Tibial nerve (tissue), 4 donors: ENCODE measurements at places on chromosomes 7 and 10. TPM values are rescaled to one million over a fixed set of nuclear protein-coding genes. Genes with fewer than 3 reads are reported as not detected.

SLC26A5 gene
- 0.20 TPM for total RNA-seq

GRCh38 chr7:22173685-22174573 lies 183.0 kb downstream of the RAPGEF5 start:
- H3K4me1 ChIP-seq: peaks cover 7% of the 10 kb centered on the region
- H3K27me3 ChIP-seq: no peaks in the 10 kb centered on the region
- H3K27ac ChIP-seq: no peak overlapping the region
- no peak overlapping the region for H3K4me3 ChIP-seq
- H3K36me3 ChIP-seq: no peaks in the 10 kb centered on the region

- no peaks in the 10 kb centered on the region for H3K4me1 ChIP-seq
- no peak overlapping the region for H3K4me3 ChIP-seq
- no peak overlapping the region for H3K27ac ChIP-seq
- DNase-seq: no peak
- no peaks in the 10 kb centered on the region for H3K27me3 ChIP-seq
Observed at GRCh38 chr7:127629268-127629854, 11.4 kb upstream of the PAX4 start.

GRCh38 chr7:135441791-135442190 lies 68.1 kb downstream of the CNOT4 start:
- no peak overlapping the region for H3K4me3 ChIP-seq
- H3K36me3 ChIP-seq: no peaks in the 10 kb centered on the region
- H3K27ac ChIP-seq: no peak overlapping the region
- H3K4me1 ChIP-seq: no peaks in the 10 kb centered on the region
- DNase-seq: no peak
- H3K27me3 ChIP-seq: no peaks in the 10 kb centered on the region

- DNase-seq: no peak
- no peaks in the 10 kb centered on the region for H3K36me3 ChIP-seq
- no peak overlapping the region for H3K27ac ChIP-seq
- H3K27me3 ChIP-seq: no peaks in the 10 kb centered on the region
Observed at GRCh38 chr10:68178592-68178991, 53.3 kb downstream of the ATOH7 start.

DNA sequence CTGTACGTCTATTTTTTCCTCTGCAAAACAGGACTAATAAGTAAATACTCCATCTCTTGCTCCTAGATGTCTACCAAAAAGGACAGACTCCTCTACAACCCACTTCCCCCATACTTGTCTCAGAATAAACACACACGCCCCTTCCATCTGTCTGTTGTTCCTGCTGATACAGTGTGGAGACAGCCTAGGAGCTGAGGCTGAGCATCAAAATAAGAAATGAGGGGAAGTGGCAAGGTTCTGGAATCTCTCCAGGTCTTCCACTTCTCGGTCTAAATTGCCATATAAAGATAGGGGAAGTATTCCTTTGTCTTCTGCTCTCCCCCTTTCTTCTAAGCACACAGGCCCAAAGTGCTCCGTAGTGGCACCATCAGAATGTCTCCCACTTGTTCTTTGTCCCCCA lies 30.8 kb upstream of the VSIR start:
- no peak overlapping the region for H3K27ac ChIP-seq
- H3K36me3 ChIP-seq: no peaks in the 10 kb centered on the region
- H3K4me1 ChIP-seq: no peaks in the 10 kb centered on the region

- H3K4me1 ChIP-seq: no peaks in the 10 kb centered on the region
- no peak for DNase-seq
- H3K27me3 ChIP-seq: no peaks in the 10 kb centered on the region
- H3K36me3 ChIP-seq: no peaks in the 10 kb centered on the region
- no peak overlapping the region for H3K4me3 ChIP-seq
Observed at GRCh38 chr10:95266674-95267095, 24.1 kb downstream of the PDLIM1 start.

DNA sequence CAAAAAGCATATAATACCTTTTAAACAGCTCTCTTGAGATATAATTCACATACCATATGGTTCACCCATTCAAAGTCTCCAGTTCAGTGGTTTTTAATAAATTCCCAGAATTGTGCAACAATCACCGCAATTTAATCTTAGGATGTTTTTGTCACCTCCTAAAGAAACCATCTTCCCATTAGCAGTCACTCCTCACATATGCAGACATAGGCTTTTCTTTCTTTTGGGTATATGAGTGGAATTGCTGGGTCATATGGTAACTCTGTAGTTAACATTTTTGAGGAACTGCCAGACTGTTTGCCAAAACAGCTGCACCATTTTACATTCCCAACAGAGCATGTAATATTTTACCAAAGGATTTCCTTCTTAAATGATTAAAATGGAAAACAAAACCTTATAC lies 57.0 kb downstream of the CC2D2B start:
- no peak for DNase-seq
- H3K4me1 ChIP-seq: no peaks in the 10 kb centered on the region
- no peak overlapping the region for H3K27ac ChIP-seq
- H3K27me3 ChIP-seq: no peaks in the 10 kb centered on the region
- H3K4me3 ChIP-seq: no peak overlapping the region
- no peaks in the 10 kb centered on the region for H3K36me3 ChIP-seq

DNA sequence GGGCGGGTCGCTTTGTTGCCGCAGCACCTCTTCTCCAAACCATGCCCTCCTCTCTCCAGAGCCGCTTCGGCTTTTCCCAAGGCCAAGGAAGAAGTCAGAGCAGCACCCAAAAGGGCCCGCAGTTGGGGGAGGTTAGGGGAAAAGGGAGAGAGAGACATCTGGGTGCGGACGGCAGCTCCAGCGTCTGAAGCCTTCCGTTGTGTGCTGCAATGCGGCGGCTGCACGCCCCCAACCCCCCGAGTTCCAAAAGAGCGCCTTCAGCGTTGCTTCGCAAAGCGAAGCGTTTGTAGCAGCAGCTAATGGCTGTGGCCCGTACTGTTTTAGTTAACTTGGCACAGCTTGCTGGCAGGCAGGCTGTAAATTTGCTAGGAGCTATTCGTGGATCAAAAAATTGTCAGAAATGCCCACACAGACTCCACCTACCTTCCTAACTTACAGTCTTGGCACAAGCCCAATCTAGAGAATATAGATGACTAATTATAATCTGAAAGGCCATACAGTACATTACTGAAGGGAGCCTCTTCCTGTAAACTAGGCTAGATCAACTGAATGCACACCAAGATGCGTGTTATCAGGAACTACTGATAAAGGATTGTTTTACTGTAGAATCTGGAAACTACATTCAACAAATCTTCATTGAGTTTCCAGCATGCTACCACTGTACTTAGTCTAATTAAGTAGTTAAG lies 1.1 kb upstream of the KBTBD2 start:
- H3K4me3 ChIP-seq: peak overlapping the region; percentile 37
- no peak for DNase-seq
- H3K36me3 ChIP-seq: no peaks in the 10 kb centered on the region
- no peaks in the 10 kb centered on the region for H3K27me3 ChIP-seq

NXPH1 gene
- not detected for total RNA-seq

NRCAM gene
- 19.3 TPM for total RNA-seq

DNA sequence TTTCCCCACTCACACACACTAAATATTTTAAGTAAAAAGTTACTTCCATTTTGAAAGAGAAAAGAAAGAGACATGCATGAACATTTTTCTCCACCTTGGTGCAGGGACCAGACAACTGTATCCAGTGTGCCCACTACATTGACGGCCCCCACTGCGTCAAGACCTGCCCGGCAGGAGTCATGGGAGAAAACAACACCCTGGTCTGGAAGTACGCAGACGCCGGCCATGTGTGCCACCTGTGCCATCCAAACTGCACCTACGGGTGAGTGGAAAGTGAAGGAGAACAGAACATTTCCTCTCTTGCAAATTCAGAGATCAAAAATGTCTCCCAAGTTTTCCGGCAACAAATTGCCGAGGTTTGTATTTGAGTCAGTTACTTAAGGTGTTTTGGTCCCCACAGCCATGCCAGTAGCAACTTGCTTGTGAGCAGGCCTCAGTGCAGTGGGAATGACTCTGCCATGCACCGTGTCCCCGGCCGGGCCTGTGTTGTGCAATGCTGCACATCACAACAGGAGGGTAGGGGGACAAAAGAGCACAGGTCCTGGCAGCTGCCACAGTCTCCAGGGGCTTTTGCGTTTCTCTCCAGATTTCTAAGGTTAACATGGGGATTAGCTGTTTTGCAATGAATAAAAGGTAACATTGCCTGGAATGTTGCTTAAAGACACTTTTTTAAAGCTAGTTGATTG lies 146.5 kb downstream of the EGFR start:
- DNase-seq: no peak
- no peaks in the 10 kb centered on the region for H3K27me3 ChIP-seq
- H3K36me3 ChIP-seq: peaks cover 53% of the 10 kb centered on the region

CFAP43 gene
- total RNA-seq: 1.7 TPM

AUTS2 gene
- 85.1 TPM for total RNA-seq

DNA sequence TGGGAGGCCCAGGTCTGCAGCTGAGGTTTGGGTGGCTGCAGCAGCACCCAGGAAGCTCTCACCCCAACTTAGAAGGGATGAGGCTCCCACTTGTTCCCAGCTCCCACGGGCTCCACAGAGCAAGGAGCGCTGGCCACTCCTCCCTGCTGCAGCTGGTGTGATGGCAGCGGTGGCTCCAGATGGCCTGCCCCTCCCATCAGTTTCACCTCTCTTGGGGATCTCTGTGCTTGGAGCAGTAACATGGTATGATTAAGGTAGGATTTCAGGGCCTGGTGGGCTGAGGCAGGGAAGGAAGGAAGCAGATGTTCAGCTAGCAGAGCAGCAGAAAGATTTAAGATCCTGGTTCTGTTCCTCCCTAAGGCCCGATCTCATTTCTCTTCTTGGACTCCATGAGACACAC lies 66.8 kb upstream of the KIF5B start:
- no peaks in the 10 kb centered on the region for H3K27me3 ChIP-seq
- no peak overlapping the region for H3K4me3 ChIP-seq
- no peaks in the 10 kb centered on the region for H3K36me3 ChIP-seq
- H3K27ac ChIP-seq: no peak overlapping the region
- no peak for DNase-seq
- no peaks in the 10 kb centered on the region for H3K4me1 ChIP-seq

- H3K36me3 ChIP-seq: no peaks in the 10 kb centered on the region
- H3K27ac ChIP-seq: no peak overlapping the region
- no peaks in the 10 kb centered on the region for H3K4me1 ChIP-seq
- no peak overlapping the region for H3K4me3 ChIP-seq
Observed at GRCh38 chr7:36215457-36215765, 62.4 kb downstream of the EEPD1 start.

NUTM2A gene
- total RNA-seq: 2.4 TPM

GRCh38 chr7:46215987-46216567 lies 295.0 kb upstream of the IGFBP3 start:
- H3K4me3 ChIP-seq: no peak overlapping the region
- H3K27ac ChIP-seq: no peak overlapping the region
- DNase-seq: no peak
- no peaks in the 10 kb centered on the region for H3K4me1 ChIP-seq

GRCh38 chr10:125006921-125007426 lies 65.1 kb downstream of the ZRANB1 start:
- H3K27me3 ChIP-seq: no peaks in the 10 kb centered on the region
- H3K4me1 ChIP-seq: peaks cover 47% of the 10 kb centered on the region
- H3K4me3 ChIP-seq: no peak overlapping the region
- no peak overlapping the region for H3K27ac ChIP-seq
- no peak for DNase-seq
- H3K36me3 ChIP-seq: peaks cover 27% of the 10 kb centered on the region

- H3K27ac ChIP-seq: no peak overlapping the region
- no peaks in the 10 kb centered on the region for H3K4me1 ChIP-seq
- H3K4me3 ChIP-seq: no peak overlapping the region
- no peaks in the 10 kb centered on the region for H3K27me3 ChIP-seq
- H3K36me3 ChIP-seq: no peaks in the 10 kb centered on the region
Observed at GRCh38 chr7:88329532-88330463, 23.1 kb upstream of the STEAP4 start.

- no peaks in the 10 kb centered on the region for H3K27me3 ChIP-seq
- H3K4me1 ChIP-seq: peaks cover 2% of the 10 kb centered on the region
- H3K27ac ChIP-seq: no peak overlapping the region
- H3K4me3 ChIP-seq: no peak overlapping the region
Observed at GRCh38 chr10:78811174-78811573, 257.6 kb upstream of the ZMIZ1 start.

DNA sequence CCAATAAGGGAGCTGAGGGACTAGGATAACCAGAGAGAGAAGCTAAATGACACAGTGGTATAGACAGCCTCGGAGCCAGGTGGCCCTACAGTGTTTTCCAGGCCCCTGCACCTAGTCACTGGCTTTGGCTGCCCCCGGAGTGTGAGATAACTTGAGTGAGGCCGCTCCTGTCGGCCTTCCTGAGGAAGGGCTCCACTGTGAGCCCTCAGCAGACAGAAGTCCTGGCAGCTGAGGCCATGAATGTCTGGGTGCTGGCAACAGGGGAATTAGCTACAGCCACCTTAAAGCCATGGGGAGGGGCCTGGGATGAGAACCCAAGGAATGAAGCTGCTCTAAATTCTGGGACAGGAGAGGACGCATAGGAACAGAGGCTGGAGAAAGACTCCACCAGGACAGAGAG lies 4.6 kb upstream of the GDF10 start:
- DNase-seq: no peak
- H3K27ac ChIP-seq: no peak overlapping the region
- no peak overlapping the region for H3K4me3 ChIP-seq
- H3K4me1 ChIP-seq: no peaks in the 10 kb centered on the region

GRCh38 chr7:66036788-66037187 lies 38.8 kb upstream of the ASL start:
- H3K27ac ChIP-seq: no peak overlapping the region
- H3K4me1 ChIP-seq: no peaks in the 10 kb centered on the region
- no peak for DNase-seq

RARRES2 gene
- total RNA-seq: 373 TPM

CTTNBP2 gene
- 12.9 TPM for total RNA-seq

PITX3 gene
- not detected for total RNA-seq

HTR5A gene
- total RNA-seq: not detected
